ENCODE measurements at places on chromosomes 2 and 18.

DNA sequence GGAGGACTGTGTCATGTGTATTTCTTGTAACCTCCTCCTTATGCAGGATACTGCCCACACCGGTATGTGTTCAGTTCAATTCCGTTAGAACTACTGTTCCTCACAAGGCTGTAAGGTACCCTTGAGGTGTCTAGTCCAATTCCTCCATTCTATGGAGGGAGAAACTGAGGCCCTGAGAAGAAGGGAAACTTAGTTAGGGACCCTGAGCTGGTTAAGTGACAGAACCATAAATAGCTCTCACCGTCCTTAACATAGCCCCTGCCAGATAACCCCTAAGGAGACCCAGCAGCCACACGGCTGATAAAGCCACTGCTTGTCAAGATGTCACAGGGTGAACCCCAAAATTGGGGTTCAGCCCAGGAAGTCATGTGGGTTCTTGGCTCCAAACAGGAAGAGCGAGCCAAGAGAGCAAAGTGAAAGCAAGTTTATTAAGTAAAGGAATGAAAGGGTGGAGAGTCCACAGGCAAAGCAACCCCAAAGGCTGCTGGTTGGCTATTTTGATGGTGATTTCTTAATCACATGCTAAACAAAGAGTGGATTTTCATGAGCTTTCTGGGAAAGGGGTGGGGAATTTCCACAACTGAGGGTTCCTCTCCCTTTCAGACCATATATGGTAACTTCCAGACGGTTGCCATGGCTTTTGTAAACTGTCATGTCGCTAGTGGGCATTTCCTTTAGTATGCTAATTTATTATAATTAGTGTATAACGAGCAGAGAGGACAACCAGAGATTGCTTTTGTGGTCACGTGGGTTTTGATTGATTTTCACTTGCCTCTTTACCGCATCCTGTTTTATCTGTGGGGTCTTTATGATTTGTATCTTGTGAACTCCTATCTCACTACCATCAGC, 83.4 kb upstream of the RTN4 start:
- DNase-seq: peak; percentile 74

GRCh38 chr18:57819671-57820460, 16.8 kb upstream of the ATP8B1 start:
- DNase-seq: no peak

- DNase-seq: no peak
Observed at GRCh38 chr2:31205186-31205585, 12.1 kb downstream of the CAPN14 start.

GRCh38 chr2:205657579-205657978, 24.7 kb upstream of the NRP2 start:
- peak; percentile 81 for DNase-seq

GRCh38 chr2:240505910-240506309, 51.9 kb downstream of the ANKMY1 start:
- peak; percentile 64 for DNase-seq

DNA sequence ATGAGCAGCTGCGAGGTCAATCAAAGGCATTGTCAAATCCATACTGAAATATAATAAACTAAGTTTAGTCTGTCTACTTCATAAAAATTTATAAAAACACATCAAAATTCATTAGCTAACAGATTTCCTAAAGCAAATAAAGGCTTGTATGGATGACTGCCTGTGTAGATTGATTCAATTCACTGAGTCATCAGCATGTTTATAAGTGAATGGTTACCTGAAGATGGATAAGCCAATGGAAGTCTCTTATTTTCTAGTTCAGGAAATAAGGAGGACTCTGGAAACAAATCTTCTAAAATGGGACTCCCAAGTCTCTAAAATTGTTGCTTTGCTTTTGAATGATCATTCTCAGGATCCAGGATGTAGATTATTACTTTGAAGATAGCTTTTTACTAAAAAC, 57.0 kb upstream of the HNRNPA3 start:
- no peak for DNase-seq

DNA sequence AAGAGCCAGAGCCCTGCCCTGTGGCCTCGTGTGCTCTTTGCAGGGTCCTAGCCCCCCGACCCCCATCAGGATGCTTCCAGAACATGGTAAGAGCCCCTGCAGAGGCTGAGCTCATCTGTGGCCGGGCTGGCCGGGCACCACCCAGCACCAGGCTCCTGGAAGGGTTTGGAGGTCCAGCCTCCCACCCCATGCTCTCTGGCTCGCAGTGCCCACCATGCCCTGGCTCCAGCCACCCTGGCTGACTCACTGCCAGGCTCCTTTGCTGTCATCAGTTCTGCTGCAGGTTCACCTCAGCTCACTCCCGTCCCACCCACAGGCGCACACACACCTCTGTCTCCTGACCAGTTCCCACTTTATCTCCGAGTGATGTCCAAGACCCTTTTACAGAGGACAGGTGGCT, 37.5 kb downstream of the EIF4E2 start:
- DNase-seq: peak; percentile 36

DNA sequence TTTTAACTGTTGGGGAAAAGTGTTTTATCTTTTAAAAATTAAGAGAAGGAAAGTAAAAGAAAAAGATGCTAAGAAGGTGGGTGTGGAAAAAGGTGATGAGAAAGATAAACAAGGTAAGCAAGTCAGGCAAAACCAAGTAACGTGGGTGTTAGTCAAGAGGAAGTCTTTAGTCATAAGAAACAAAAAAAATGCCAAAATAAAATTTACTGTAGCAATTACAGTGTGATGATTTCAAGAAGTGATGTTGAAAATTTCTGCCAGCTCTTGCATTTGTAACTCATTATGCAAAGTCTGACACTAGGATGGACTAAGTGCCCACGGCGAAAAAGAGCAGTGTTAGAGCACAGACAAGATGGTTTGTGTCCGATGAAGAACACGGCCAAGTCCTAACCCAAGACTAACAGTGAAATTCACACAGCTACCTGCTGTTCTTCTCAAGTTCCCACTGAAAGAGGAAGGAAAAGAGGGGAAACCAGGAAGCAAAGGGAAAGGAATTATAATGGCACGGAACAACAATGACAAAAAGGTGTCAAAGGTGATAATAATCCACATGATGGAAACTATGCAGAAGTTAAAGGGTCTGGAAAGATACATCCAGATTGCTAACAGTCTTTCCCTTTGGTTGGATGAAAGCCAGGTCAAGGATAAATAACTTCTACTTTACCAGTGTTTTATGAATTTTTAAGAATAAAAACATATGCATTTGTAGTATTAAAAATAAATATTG, 34.1 kb downstream of the NOL10 start:
- DNase-seq: no peak
